ENCODE measurements at places on chromosomes 6 and 20.

- H3K36me3 ChIP-seq: no peaks in the 10 kb centered on the region
- no peaks in the 10 kb centered on the region for H3K4me1 ChIP-seq
- H3K27me3 ChIP-seq: no peaks in the 10 kb centered on the region
These were observed 148.6 kb downstream of the SOBP start for GRCh38 chr6:107638493-107638892.

- no peaks in the 10 kb centered on the region for H3K4me1 ChIP-seq
- no peak overlapping the region for H3K4me3 ChIP-seq
- H3K27me3 ChIP-seq: no peaks in the 10 kb centered on the region
These were observed 15.6 kb downstream of the CHRNA4 start for GRCh38 chr20:63345328-63346100.

DNA sequence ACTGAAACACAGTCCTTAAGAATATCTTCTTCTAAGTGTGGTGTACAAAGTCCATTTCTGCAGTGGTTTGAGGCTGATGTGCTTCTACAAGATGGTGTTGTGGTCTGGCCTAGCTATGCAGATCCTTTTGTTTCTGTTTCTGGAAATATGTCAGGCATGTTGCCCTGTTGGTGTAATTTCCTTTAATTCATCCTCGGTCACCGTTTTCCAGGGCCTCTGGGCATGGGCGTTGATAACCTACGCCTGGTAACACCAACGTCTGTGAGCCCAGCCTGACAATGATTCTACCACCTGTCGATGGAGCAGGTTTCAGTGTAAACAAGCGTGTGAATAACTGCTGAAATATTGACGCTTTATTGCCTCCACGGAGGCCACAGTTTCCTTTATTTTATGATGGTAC, 33.3 kb upstream of the AFDN start:
- no peaks in the 10 kb centered on the region for H3K36me3 ChIP-seq
- H3K27me3 ChIP-seq: no peaks in the 10 kb centered on the region
- H3K27ac ChIP-seq: no peak overlapping the region
- no peaks in the 10 kb centered on the region for H3K4me1 ChIP-seq
- no peak for DNase-seq
- H3K4me3 ChIP-seq: no peak overlapping the region

- no peaks in the 10 kb centered on the region for H3K27me3 ChIP-seq
- peak overlapping the region; percentile 95 for H3K4me3 ChIP-seq
- no peaks in the 10 kb centered on the region for H3K36me3 ChIP-seq
- H3K27ac ChIP-seq: no peak overlapping the region
- DNase-seq: peak; percentile 4
These were observed 549 bp downstream of the ANKRD6 start for GRCh38 chr6:89433252-89434149.

DNA sequence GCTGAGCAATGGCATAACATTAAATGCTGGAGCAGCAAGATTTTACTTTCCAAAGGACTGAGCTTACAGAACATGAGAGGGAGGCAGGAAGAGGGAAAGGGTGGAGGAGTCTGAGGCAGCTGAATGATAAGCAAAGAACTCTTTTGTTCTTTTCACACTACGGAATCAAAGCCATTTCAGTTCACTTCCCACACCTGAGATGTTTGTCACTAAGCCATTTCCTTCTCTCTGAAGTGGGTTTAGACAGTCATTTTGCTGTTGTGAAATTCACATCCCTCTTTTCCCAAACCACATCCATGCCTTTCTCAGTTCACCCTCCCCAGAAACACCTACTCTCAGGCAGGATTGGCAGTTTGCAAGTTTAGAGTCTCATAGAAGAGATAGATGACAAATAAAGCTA, 267.9 kb downstream of the ADGRG6 start:
- H3K36me3 ChIP-seq: no peaks in the 10 kb centered on the region
- H3K4me1 ChIP-seq: no peaks in the 10 kb centered on the region
- no peak overlapping the region for H3K4me3 ChIP-seq

DNA sequence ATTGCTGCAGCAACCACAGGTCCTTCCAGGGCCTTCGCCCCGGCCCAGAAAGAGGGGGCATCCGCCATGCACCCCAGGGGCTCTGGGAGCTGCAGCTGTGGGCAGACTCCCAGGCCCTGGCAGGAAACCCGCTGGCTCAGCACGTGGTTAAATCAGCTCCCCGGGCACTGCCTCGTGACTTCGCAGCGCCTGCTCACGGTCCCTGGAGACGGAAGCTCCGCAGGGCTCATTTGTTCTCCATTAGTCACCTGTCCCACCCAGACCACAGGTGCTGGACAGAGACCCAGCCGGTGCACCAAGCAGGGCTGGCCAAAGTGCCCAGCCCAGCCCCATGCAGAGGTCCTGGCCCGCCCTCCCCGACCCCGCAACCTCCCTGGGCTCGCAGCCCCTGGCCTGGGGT, 14.7 kb downstream of the KCNQ2 start:
- no peak overlapping the region for H3K4me3 ChIP-seq
- no peaks in the 10 kb centered on the region for H3K36me3 ChIP-seq
- H3K4me1 ChIP-seq: no peaks in the 10 kb centered on the region
- no peak for DNase-seq

GRCh38 chr6:39706819-39707335, 18.3 kb downstream of the KIF6 start:
- H3K36me3 ChIP-seq: no peaks in the 10 kb centered on the region
- DNase-seq: no peak
- no peaks in the 10 kb centered on the region for H3K4me1 ChIP-seq
- H3K27ac ChIP-seq: no peak overlapping the region
- H3K27me3 ChIP-seq: no peaks in the 10 kb centered on the region

All from pancreas (tissue), 10 donors.